ENCODE measurements at places on chromosomes 6 and 20.

DNA sequence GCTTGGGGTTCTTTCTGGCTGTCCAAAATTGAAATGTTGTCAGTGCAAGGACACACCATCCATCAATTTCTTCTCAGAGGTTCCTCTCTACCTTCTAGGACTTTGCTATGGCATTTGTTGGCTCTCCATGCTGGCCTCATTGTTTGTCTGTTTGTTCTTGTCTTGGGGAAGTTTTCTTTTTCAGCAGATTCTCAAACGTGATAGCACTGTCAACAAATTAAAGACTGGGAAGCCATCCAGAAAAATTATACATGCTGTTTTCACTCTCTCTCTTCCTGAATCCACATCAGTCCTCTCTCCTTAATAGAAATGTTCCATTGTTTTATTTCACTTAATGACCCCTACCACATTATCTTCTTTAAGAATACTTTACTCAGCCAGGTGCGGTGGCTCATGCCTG, 130.4 kb downstream of the PCSK2 start:
- DNase-seq = no peak

- DNase-seq = no peak
Observed at GRCh38 chr6:167676000-167676665, 150.6 kb upstream of the AFDN start.

DNA sequence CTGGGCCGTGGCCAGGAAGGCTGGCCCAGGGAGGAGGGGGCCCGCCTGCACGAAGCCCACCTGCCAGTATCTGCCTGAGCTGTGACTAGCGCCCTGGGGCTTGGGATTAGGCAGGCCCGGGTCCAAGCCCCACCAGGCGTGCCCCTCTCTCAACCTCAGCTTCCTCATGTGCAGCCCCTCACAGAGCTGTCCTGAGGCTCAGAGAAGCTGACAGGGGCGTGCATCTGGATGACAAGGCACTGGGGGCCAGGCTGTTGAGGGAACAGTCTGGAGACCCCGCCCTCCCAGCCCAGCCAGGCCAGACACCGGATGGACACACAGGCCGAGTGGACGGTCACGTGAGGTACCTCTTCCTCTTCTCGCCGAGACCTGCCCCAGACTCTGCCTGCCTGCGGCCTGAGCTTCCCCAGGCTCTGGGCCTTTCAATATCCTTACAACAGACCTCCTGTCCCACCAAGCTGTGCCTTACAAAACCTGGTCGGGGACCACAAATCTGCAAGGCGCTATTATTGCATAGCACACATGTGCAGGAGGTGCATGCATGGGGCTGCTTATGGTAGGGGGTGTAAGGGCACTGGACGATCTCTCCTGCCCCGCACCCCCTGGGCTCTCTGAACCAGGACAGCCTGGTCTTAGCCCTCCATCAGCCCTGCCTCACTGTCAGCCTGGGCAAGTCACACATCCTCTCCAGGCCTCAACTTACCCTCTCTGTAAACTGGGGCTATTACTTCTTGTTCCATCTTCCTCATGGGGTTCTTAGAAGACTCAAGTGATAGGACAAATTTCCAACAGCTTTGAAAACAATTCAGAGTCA, 20.0 kb downstream of the NOL4L start:
- DNase-seq = no peak

GRCh38 chr20:53569606-53570307, 23.9 kb downstream of the ZNF217 start:
- no peak for DNase-seq

DNA sequence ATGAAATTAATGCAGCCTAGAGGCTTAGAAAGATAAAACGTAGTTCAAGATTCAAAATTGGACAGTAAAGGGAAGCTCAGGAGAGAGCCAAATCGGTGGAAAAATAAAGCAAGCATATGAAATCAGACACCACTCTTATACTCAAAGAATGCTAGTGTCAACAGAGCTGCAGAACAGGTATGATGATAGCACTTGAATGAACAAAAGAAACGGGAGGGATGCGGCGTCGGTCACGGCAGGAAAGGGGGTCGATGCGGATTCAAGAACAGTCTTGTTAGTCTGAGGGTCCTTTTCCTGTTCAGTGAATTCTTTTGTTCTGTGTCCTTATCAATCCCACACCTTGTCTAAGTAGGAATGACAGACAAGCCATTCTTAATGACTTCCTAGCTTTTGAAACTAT, 114.4 kb downstream of the FOXC1 start:
- DNase-seq = no peak

DNA sequence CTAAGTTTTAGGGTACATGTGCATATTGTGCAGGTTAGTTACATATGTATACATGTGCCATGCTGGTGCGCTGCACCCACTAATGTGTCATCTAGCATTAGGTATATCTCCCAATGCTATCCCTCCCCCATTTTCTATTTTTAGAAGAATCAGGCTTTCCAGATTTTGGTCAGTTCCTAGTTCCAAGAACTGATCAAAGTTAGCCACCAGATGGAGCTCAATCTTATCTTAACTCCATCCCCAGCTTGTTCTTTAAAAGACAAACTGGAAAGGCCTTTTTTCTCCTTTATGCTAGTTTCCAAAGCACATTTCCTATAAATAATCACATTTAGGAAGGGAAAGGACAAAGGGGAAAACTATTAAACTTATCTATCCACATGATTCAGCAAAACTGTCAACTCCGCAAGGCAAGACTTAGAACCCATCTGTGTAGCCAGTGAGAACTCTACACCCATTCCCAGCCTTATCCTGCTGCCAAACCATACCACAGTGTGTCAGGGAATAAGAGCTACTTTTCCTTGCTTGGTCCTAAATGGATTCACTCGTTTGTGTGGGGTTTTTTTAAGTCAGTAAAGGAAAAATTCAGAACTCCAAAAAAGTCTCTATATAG, 22.8 kb upstream of the KHDC1 start:
- DNase-seq = peak; percentile 14

- no peak for DNase-seq
Observed at GRCh38 chr6:54935739-54936138, 89.2 kb downstream of the FAM83B start.

GRCh38 chr6:90874931-90875330, 288.1 kb upstream of the MAP3K7 start:
- DNase-seq = no peak

DNA sequence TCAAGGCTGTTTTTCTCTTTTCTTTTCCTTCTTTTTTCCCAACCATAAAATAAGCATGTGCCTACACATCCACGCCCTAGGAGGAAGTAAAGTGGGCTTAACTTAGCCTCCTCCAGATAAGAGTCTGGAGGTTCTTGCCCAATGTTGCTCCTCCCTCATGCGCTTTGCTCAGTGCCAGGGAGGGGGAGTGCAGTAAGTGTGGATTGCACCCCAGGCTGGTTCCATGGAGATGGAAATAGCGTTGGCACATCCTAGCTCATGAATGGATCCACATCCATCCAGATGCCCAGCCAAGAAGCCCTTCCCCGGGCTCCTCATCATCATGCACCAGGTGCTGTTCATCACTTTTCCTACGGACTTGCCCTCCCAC, 58.2 kb downstream of the NEDD9 start:
- no peak for DNase-seq

- no peak for DNase-seq
Observed at GRCh38 chr6:129590408-129591022, 119.5 kb downstream of the ARHGAP18 start.

DNA sequence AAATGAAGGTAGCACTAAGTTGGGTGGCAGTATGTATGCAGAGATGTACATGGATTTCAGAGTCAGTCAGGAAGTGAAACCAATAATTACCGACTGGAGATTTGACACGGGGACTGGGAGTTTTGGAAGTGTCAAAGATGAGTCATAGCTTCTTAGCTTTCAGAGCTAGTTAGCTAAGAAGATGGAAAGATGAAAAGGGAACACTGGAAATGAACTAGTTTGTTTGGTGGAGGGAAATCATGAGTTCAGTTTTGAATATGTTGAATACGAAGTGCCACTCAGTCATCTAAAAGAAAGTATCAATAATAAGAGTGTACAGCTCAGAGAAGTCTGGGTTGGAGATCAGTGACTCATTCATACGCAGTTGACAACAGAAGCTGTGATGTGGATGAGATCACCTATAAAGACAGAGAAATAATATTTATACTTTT, 7.5 kb downstream of the ESF1 start:
- DNase-seq = no peak

DNA sequence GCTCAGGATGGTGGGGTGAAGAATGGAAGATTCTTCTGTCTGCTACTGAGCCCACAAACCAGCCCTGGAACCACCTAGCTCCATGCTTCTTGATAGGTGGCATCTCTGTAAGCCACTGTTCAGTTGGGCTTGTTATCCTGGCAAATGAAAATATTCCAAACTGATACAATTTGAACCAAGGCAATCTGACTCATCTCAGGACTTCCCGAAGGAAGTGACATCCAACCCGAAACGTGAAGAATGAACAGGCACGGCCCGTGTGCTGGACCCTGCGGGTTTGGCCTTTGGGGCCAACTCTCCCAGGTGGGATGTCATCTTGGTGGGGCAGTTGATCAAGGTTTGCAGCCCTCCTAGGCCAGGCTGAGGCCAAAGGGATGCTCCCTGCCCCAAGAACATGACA, 160.3 kb downstream of the PREX1 start:
- DNase-seq = no peak

DNA sequence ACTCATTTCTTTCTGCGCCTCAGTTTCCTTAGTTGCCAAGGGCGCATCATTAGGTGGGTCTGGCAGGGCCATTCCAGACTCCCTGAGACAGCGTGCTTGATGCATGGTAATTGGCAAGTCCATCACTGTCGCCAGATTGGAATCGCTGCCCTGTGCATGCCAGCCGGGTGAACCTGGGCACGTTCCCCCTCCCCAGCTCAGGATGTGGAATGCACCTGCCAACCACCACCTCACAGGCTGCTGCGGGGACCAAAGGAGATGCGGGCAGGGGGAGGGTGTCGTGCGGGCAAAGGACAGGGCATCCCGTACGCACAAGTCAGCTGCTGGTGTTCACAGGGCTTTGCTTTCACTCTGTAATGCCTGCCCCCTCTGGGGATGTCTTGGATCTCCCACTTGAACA, 36.4 kb upstream of the PMEPA1 start:
- DNase-seq = no peak

GRCh38 chr20:58138395-58138794, 90.1 kb downstream of the ANKRD60 start:
- DNase-seq = no peak

DNA sequence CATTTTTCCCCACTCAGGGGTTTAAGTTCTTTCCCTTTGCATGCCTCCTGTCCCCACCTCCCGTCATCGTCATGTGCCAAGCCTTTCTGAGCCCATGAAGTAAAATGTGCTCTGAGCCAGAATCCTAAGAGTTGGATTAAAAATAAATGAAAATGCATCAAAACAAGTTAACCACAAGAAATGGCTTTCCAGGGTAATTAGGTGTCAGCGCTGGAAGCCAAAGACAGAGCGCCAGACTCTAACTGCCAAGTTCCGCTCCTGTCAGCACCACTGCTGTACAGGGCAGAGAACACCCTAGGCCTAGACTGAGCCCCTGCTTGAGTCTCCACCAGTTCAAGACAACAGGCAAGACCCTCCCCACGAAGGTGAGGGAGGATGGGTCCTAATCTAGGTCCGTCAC, 5.5 kb upstream of the C20orf202 start:
- no peak for DNase-seq

GRCh38 chr6:7631466-7631865, 41.5 kb downstream of the SNRNP48 start:
- no peak for DNase-seq

GRCh38 chr6:2714111-2714895, 36.4 kb downstream of the MYLK4 start:
- no peak for DNase-seq

DNA sequence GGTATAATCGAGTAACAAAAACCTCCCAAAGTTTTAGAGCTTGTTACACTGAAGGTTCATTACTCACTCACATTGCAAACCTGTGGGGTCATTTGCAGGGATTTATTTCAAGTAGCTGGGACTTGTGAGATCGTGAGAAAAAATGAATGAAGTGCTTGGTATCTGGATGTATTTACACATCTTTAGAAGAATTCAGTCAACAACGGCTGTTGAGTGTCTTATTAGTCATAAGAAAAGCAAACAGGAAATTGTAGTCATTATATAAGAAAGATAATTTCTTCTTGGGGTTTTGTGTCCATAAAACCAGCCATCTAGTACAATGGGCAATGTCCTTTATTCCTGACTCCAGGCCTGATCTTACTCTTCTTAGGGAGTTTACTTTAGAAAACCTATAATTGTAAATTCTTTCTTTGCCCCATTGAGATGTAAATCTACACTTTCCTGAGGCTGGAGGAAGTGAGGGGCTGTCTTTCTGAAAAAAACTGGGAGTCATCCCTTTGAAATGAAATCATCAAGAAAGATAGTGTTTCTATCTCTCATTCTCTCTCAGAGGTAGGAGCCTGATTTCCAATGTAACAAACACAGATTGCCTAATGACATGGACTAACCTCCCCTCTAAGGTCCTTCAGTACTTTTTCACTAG, 202.5 kb upstream of the ASCC3 start:
- DNase-seq = no peak

DNA sequence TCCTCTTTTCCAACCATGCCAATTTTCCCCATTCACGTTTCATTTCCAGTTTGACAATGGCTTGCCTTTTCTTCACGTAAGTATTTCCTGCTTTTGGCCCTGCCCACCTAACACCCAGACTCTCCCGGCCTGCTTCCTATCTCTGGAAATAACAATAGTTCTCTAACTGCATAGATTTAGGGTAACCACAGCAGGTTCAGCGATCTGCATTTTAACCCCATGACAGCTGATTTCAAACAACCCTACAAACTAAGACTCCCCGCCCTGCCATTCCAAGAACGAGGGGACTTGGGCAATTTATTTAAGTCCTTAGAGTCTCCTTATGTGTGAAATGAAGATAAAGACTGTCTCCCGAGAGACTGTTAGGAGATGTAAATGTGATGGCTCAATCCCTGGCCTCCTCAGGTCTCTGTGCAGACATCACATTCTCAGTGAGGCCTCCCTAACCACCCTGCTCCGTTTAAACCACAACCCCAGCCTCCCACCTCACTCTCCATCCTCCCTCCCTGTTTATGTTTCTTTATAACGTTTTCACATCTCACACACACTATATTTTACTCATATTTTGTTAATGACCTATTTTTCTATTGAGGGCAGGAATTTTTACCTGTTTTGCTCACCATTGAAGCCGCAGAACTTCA, 134.8 kb downstream of the GJA10 start:
- no peak for DNase-seq

DNA sequence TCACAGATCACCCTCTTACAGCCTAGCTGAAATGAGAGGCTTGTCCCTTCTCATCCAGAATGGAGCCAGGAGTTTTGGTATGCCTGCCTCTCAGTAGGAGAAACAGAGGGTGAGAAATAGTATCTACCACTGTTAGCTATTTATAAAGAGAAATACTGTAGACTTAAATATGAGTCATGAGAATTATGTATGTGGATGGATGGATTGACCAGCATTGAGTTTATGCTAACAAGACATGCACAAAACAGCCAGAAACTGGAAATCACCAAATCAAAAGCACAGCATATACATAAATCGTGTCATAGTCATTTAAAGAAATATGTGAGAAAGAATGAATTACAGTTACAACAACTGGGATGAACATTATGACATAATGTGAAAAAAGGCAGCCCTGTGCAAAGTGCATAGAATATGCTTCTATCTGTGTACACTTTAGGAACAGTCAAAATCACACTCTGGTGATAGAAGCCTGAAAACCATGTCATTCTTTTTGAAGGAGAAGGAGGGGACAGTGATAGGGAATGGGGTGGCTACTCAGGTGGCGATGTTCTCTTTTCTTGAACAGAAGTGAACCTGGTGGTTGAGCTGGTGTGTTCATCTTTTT, 79.8 kb upstream of the KIF25 start:
- DNase-seq = no peak

- DNase-seq = no peak
Observed at GRCh38 chr6:69097948-69098347, 462.9 kb downstream of the ADGRB3 start.

Data from CD4-positive, alpha-beta T cell treated with Interleukin-1 beta for 1 hour (primary cell).